ENCODE measurements at places on chromosomes 16 and 17. TPM values are rescaled to one million over a fixed set of nuclear protein-coding genes. Genes with fewer than 3 reads are reported as not detected.

The CCDC200 gene
- total RNA-seq: 0.27 TPM

GRCh38 chr17:29645515-29646051 lies 22.9 kb upstream of the CORO6 start:
- DNase-seq: no peak

- no peak for DNase-seq
Observed at GRCh38 chr17:43987131-43988021, 17.0 kb upstream of the NAGS start.

- DNase-seq: no peak
Observed at GRCh38 chr16:88874938-88875599, 8.6 kb upstream of the PABPN1L start.

GRCh38 chr16:27801289-27801945 lies 251.5 kb downstream of the KATNIP start:
- DNase-seq: no peak
